ENCODE measurements at places on chromosomes 7 and 10.

DNA sequence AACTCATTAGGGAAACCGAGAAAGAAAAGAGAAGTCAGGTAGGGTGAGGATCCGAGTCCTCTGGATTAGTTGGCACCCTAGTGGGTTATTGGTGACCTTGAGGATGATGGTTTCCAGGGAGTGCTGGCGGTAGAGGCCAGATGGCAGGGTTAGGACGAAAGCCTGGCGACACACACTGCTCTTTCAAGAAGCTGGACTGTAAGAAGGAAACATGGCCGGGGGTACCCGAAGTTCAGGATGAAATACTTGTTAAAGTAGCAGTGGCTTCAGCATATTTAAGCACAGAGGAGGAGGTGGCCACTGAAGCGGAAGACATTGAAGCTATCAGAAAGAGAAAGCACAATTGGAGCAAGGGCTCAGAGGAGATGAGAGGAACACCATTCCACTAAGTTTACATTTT is 224.6 kb downstream of the RELN start:
- no peak for DNase-seq

- no peak for DNase-seq
Measured at GRCh38 chr7:96614154-96614867, 95.3 kb downstream of the SEM1 start.

DNA sequence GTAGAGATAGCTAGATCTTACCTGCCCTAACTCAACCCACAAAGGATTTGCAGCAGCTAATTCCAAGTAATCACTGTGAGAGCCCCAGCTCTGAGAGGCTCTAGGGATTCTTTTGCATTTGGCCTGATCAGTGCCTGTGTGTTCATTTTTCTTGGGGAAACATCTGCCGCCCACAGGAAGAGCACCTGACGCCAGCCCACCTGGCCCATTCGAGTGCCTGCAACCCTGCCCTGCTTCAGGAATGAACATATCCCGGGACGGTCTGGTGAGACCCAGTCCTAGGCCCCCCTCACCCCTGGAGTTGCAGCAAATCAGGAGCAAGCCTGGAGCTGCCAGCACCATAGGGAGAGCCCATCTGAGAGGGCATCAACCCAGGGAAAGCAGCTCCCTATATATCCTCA is 38.8 kb downstream of the GSDME start:
- no peak for DNase-seq

GRCh38 chr7:87083865-87084519 is 24.5 kb upstream of the ELAPOR2 start:
- DNase-seq, result no peak

DNA sequence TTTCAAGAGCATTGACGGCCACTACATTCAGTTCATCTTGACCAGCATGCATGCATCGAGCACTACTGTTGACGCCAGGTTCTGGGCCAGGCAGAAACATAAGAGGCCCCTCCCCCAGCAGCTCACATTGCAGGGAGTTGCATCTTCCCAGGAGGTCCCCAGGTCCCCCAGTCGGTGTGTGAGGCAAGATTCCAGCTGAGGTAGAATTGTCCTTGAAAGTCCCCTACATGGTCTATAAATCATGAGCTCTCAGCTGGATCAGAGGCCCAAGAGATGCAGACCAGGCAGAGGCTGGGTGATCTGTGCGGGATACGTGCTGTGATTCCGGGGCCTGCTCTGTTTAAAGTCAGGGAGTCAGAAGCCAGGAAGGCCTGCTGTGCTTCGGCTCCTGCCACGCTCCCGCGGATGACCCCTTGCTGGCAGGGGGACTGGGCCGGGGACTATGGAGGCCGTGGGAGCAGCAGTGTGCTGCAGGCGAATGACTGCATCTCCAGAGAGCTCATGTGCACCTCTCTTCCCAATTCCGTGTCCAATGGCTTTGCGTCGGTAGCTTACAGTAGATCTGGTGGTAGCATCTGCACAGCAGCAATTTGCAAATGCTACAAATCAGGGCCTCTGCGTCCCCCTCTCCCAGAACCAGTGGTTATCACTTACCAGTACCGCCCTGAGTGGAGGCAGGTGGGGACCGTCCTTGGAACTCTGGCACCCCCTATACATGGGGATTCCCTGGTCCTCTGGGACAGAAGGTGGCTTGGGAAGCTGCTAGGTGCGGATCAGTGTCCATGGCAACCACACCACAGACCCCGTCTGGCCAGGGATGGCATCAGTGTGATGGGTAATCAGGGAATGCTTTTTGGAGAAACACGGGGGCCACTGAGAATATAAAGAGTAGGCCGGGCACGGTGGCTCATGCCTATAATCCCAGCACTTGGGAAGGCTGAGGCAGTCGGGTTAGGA is 93.6 kb downstream of the RGS10 start:
- no peak for DNase-seq

DNA sequence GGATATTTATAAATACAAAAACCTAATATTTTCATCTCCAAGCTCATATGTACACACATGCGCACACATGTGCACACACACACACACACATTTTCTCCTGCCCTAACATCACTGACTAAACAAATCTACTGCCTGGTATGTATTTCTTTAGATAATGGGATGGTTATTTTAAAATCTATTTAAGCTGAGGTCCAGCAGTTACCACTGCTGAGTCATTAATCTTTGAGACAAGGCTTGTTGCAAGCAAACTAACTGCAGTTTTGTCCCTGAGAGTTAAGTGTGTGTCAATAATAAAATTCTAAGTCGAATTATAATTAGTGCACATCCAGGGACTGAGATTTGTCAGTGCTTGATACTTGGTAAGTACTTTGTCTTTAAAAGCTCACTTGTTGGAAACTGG is 135.1 kb downstream of the VPS50 start:
- no peak for DNase-seq

GRCh38 chr7:127780489-127780888 is 128.5 kb downstream of the SND1 start:
- DNase-seq, result peak; percentile 69

DNA sequence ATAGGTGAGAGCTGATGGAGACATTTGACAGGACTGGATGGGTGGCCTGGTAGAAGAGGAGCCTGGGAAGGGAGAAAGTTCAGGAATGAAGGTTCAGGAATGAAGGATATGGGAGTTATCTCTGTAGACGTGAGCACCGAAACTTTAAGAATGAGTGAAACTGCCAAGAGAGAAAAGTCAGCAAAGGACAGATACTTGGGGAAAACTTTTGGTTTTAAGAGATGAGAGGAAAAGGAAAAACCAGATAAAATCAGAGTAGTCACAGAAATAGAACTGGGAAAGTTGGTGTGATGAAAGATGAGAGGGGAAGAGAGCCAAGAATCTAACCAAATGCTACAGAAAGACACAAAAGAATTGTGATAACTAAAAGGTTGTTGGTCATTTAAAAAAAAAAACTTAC is 88.9 kb downstream of the PRR15 start:
- DNase-seq, result no peak

- DNase-seq, result peak; percentile 65
Measured at GRCh38 chr7:38796626-38797501, 112.1 kb downstream of the VPS41 start.

GRCh38 chr10:86657396-86658011 is 3.2 kb downstream of the OPN4 start:
- DNase-seq, result no peak

DNA sequence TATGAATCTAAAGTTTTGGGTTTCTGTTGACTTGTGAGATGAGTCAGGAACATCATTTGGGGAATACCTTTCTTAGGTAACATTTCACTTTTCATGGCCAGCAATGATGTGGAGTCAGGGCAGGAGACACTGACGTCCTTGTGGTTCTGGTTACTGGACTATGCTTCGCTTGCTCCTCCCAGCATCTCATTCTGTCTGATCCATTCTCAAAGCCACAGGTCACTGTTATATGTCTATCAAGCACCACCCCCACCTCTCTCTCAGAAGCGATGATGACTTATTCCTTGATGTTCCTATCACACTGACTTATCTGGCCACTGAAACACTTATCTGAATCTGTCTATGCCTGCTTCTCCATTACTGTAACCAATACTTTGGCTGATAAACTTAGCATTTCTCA is 51.6 kb downstream of the TES start:
- DNase-seq, result no peak

DNA sequence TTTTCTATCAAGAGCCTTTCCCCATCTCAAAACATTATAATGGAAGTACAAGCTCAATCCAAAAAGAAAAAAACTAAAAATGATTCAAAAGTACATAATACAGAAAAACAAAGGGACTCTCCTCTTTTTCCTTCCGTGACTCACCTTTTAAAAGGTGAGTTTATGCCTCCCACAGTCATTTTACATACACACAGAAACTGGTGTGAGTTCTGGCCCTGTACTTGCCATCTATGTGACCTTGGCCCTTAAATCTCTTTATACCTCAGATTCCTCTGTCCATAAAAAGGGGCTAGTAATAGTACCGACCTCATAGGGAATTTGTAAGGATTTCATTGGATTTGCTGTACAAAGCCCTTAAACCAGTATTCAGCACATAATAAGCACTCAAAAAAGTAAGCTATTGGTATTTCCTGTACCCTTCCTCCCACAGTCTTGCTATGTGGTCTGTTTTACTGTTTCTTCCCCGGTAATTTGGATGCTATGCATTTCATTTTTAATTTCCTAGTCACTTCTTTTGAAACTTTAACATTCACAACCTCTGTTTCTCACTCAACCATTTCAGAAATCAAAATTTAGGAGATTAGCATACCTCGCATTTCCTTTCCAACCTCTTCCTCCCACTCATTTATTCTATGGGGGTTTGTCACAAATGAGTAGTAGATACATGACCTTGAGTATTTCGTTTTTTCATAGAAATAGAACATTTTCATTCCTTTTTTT is 39.0 kb downstream of the STK17A start:
- no peak for DNase-seq

- no peak for DNase-seq
Measured at GRCh38 chr7:91357379-91357778, 93.1 kb downstream of the FZD1 start.

DNA sequence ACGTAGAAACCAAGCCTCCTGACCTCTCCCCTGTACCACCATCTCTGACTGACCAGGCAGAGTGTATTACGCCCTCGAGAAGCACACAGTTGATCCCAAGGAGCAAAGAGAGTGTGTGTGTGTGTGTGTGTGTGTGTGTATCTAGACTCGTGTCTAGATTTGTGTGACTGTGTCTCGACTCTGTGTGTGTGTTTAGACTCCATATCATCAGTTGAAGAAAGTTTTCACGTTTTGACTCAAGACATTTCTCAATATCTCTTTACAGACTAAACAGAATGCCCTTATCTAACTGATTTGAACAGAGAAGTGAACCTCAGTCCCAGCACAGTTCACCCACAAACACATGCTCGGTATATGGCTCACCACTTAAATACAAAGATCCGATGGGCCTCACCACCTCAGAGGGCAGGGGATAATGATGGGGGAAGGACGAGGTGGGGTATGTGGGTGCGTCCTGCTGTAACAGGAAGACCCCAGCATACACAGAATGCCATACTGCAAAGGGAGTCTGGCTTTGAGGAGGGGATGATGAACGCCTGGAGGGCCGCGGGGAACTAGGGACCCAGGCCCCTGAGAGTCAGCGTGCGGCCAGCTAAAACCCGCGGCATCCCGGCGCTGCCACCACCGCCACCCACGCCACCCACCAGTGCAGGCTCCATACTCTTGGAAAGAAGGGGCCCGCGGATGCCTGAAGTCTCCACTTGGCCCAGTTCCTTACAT is 780 bp downstream of the ALDH18A1 start:
- no peak for DNase-seq

- DNase-seq, result no peak
Measured at GRCh38 chr10:31100662-31101061, 69.0 kb upstream of the ZNF438 start.

DNA sequence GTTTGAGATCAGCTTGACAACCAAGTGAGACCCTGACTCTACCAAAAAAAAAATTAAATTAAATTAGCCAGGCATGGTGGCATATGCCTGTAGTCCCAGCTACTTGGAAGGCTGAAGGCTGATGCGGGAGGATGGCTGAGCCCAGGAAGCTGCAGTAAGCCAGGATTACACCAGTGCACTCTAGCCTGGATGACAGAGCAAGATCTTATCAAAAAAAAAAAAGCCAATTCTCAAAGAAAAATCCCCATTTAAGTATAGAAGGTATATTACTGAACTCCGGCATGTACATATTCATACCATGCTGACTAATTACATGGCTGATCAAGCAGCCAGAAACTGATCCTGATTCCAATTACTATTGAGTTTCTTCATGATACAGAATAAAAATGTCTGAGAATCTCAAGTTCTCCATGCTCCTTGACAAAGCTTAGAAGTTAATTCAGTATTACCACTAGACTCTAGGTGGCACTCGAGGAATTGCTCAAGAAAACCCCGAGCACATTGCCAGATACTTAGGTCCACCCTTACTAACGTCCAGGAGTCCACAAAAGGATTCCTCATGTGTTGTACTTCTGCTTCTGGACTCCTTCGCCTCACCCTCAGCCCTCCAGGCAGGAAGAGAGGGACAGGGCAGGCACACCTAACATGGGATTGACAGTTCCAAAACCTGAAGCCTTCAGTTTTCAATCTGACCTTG is 148.9 kb downstream of the PARD3 start:
- DNase-seq, result peak; percentile 42

DNA sequence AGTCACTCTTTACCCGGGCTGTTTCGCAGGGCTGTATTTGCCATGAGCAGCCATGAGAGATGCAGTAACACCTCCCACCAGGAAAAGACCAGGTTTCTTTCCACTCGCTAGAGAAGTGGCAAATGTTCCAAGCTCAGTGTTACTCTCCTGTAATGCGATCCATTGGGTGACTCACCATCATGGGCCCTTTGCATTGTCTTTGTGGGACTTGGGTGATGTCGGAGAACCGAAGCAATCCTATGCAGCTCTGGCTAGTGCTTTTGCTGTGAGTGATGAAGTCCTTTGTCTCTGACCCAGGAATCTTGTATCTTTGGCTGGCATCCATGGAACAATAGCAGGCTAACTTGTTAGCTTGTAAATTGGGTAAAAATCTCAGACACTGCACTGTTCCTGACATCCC is 40.0 kb downstream of the GHRHR start:
- DNase-seq, result no peak

DNA sequence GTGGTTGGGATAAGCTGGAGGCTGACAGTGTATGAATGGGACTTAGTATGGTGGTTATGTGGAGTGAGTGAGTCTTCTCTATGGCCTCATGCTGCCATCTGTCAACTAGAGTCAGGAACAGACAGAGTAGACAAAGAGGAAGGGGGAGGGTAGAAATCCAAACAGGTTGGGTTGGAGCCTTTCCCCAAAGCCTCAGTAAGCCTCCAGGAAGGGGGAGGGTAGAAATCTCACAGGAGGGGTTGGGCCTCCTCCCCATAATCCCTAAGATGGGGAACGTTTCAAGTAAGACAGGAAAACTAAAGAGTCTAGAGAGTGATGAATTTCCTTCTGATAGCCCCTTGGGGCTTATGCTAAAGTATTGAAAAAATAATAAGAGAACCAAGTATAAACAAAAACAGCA is 2.0 kb upstream of the AKR1B15 start:
- DNase-seq, result no peak

Measured in globus pallidus (tissue), 1 donor.